ENCODE measurements at places on chromosomes 5 and 9.
A peak's percentile ranks its signal among the peaks of the same experiment; 100 is the strongest.

DNA sequence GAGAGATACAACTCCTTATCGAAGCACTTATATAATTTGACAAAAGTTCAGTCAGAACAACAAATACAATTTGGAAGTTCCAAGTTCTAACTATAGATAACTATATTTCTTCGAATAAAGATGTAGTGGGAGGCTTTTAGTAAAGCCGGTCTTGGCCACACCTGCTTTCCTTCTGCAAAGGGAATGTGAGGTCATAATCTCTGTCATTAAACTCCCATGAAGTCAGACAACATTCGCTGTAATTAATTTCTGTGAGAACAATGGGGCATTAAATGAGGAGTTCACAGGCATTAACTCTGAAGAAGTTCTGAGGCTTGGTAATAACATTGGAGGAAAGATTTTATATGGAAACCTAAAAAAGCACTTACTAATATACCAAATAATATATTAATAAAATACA lies 67.5 kb downstream of the MCTP1 start:
- no peak for DNase-seq

DNA sequence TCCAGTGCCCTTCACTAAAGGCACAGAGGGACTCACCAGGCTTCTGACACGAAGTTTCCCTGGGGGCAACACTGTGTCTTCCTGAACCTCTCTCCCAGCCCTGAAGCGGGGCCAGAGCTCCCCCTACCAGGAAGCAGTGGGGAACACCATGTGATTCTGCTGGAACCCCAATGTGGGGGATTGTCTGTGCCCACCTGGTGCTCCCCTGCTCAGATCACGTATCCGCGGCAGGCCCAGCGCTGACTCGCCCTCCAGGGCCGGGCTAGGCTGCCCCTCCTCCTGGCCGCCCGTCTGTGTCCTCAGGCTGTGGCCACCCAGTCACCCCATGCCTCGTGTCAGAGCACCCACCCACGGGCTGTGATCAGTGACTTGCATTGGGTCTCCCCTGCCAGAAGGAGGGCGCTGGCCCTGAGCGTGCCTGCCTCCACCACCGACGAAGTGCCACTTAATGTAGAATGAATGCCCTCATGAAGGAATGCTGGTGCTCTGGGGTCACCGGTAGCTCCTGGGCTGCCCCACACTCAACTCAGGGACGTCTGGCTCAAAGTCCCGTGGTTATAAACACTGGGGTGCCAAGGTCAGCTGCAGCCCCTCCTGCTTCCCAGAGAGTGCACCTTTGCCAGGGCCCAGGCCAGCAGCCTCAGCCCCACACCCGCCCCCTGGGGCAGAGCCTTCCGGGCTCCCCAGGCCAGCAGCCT lies 22.1 kb downstream of the SARDH start:
- DNase-seq, result no peak

- DNase-seq, result peak; percentile 64
These were observed 2.8 kb downstream of the IL3 start for GRCh38 chr5:132063090-132063911.

DNA sequence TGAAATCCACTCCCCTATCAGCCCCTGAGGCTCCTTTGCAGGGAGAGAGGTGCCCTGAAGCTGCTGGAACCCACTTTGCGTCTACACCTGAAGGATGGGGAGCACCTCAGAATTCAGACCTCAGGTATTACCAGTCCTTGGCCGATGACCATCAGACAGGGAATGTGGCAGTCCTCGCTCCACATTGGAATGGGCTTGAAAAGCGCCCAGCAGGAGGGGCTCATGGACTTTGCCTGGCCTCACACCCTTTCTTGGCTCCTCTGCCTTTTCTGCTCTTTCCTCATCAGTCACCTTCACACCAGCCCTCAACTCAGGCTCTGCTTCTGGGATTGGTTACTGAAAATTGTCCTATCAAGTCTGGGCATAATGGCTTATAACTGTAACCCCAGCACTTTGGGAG lies 83.9 kb downstream of the BARX1 start:
- DNase-seq, result no peak

DNA sequence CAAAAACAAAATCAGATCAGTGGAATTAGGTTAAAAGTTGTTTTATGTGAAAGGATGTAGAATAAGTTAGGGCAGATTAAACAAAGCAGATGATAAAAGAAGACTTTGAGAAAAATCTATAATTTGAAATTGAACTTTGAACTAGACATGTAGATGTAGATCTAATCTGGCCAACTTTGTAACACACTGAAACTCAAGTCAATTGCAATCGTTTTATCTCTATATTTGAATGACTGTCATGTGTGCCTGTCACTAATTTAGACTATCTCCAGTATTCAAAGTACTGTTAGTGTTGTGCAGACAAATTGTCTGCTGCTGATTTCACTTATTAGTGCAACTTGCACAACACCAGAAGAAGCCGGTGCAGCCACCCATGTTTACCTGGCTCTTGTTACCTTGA lies 39.8 kb downstream of the ACOT12 start:
- DNase-seq, result no peak

- no peak for DNase-seq
These were observed 24.8 kb downstream of the SARDH start for GRCh38 chr9:133713150-133713959.

DNA sequence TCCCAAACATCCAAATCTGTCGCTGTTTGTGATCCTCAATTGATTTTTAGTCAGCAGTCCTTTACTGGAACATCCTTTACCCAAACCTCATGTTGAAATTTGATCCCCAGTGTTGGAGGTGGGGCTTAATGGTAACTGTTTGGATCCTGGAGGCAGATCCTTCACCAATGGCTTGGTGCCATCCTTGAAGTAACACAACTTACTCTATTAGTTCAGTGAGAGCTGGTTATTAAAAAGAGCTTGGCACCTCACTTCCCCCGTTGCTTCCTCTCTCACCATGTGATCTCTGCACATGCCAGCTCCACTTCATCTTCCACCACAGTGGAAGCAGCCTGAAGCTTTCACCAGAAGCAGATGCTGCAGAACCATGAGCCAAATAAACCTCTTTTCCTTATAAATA lies 40.3 kb downstream of the DNAJB5 start:
- no peak for DNase-seq

DNA sequence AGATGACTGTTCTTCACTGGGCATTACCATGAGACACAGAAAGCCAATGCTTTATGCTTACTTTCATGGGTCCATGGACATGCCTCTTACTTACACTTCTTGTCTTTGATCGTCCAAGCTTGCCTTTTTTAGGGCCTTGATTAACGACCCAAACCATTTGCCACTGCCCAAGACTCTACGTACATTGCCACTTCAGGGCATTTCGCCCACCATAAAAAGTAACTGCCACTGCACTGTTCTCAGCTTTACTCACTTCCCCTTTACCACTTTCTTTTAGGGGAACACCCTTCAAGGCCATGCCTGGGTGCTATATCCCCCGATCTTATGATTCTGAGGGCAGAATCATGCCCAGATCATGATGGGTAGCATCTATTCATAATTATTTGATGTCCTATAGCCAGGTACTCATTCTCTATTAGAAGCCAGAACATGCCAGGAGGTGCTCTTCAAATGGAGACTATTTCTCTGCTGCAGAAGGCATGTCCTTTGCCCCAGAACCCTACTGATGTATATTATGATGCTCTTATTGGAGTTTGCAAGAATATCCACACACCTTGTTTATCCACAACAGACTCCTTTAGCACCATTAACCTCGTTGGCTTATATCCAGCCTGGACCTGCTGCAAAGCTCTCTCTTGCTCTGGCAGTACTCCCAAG lies 64.1 kb upstream of the RAD23B start:
- DNase-seq, result no peak

DNA sequence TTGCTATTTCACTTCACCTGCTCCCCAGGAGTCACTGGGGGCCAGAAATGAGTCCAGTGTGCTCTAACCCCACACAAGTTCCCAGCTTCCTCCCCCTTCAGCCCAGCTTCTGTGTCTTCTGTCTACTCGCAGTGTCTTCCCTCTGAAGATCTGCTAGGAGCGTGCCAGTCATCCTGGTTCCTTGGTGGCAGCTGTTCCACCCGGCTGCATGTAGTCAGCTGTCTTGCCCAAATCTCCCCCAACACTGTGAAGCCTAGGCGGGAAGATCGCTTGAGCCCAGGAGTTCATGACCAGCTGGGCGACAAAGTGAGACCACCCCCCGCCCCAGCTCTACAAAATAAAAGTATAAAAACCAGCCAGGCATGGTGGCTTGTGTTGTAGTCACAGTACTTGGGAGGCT lies 154.0 kb downstream of the GDNF start:
- no peak for DNase-seq

- no peak for DNase-seq
These were observed 14.3 kb downstream of the PHF2 start for GRCh38 chr9:93590609-93591234.

GRCh38 chr5:139395844-139396640 lies 1.1 kb upstream of the PROB1 start:
- no peak for DNase-seq

GRCh38 chr5:137218896-137219295 lies 280.2 kb downstream of the SPOCK1 start:
- DNase-seq, result no peak

DNA sequence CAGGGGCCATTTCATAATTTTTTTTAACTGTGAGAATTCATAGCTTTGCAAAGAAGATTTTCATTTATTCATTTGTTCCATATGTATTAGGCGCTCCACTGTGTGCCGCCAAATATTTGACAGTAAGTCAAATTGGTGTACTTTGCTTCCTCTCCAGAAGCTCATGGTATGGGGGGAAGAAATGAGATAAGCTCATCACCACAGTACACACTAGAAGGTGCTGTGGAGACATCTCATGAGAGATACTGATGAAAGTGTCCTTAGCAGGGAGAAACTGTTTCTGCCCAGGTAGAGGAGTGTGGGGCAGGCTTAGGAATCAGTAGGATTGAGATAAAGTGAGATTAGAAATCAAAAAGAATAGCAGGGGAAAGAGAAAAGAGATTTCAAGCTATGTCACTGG lies 136.2 kb downstream of the CDH6 start:
- no peak for DNase-seq

- no peak for DNase-seq
These were observed 298.6 kb upstream of the SLC24A2 start for GRCh38 chr9:20087481-20087880.

DNA sequence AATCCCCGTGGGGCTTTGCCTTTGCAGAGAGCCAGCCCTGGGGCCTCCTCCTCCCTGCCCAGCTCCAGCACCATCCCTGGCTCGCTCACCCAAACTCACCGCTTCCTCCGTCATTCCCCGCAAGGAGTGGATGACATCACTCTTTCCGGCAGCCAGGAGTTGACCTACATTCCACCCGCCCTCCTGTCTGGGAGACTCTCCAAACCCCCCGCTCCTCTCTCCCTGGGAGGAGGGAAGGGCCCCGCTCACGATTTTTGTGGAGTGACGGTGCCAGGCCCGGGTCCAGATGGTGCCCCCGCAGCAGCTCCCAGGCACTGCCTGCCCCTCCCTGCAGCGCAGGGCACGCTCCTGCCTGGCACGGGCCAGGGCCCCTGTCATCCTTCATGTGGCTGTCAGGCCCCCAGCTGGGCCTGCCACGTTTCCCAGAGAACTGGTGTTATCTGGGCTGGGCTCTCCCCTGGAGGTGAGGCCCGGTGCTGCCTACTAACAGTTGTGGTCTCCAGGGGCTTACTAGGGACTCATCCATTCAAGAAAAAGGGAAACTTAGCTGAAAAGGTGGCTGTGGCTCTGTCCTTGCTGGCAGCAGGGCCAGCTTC lies 52.3 kb downstream of the NTNG2 start:
- peak; percentile 78 for DNase-seq

GRCh38 chr9:81417299-81417675 lies 272.1 kb downstream of the TLE1 start:
- DNase-seq, result no peak

DNA sequence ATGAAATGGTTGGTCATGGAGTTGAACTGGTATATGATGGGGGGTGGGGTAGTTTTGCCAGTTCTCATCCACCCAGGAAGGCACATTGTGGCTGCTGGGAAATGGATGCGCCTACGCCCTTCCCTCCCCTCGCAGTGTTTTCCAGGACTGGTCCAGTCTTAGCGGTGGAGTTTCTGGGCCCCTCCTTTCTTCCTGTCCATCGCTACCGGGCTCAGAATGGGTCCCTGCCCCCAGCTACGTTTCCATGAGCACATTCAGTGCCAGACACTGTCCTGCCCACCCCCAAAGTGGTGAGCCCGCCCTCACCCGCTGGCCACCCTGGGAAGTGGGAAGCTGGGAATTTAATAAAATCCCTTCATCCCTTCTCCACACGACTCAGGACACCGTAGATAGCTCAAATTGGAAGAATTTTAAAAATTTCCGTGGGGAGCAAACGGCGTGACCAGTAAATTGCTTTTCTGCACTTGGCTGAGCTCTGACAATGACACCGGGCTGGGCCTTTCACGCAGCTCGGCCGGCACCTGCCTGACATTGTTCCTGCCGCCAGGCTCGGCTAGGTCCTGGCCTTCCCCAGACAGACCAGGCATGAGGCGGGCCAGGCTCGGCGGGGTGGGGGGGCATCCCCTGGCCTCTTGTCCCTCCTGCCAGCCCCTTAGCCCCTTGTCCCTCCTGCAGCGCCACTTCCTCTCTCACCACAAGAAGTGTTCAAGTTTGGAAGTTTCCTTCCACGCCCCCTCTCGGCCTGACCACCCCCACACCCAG lies 3.6 kb downstream of the FGF18 start:
- DNase-seq, result no peak

DNA sequence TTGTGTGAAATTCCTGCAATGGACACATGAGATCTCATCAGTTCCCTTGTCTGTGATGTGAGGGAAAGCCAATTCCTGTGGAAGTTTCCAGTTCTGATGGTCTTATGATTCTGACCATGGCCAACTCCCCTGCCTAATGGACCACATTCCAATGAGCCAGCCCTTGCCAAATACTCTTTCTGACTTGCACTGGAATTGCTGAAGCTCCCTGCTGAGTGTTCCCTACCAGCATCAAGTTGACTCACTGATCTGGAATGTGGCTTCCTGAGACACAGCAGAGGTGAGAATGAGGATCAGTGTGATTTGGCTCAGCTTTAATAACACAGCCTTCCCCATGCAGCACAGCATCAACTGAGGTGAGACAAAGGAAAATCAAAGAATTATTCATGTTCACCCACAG lies 427.8 kb downstream of the KDM4C start:
- no peak for DNase-seq

DNA sequence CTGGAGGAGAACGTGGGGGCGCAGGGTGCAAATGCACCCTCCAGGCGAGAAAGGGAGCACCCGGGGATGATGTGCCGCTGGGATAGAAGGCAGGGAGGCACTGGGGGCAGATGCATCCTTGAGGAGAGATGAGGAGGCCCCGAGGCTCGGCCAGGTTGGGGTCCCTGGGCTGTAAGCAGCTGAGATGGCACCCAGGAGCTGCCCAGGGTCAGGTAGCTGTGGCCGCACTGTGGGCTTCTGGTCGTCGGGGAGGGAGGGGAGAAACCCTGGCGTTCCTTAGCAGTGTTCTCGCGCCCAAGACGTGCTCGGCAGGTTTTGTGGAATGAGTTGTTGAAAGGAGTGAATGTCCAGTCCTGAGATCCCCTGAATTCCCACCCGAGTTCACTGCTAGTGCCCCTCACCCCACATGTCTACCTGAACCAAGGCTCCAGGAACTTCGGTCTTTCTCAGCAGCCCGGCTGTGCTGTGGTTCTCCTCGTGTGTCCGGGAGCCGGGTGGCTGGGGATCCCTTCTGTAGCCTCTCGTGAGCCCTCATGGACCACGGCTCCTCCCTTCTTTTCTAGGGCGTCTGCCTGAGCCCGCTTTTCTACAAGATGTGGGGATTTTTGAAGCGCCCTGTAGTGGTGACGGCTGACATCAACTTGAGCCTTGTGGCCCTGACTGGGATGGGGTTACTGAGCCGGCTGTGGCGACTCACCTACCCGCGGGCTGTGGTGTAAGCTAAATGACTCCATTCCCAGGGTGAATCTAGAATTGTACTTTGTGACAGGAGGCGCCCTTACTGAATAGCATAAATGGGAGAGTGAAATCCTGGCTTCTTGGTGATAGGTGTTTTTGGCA lies 1.1 kb downstream of the POMT1 start:
- no peak for DNase-seq

GRCh38 chr5:106321242-106321641 lies 1349.5 kb downstream of the EFNA5 start:
- no peak for DNase-seq

Measured in amniotic stem cell (primary cell).